ENCODE measurements at places on chromosomes 6 and 20. TPM values are rescaled to one million over a fixed set of nuclear protein-coding genes. Genes with fewer than 3 reads are reported as not detected.

MAK gene
- polyA plus RNA-seq, result 1.2 TPM

IGF2R gene
- polyA plus RNA-seq, result 11.7 TPM

CDH4 gene
- 1.2 TPM for polyA plus RNA-seq

GGTLC1 gene
- not detected for polyA plus RNA-seq

TGM3 gene
- 0.08 TPM for polyA plus RNA-seq

PTCHD4 gene
- 0.19 TPM for polyA plus RNA-seq

TXNDC5 gene
- polyA plus RNA-seq, result 42.9 TPM

HLA-DRB1 gene
- polyA plus RNA-seq, result 2.7 TPM

TMEM181 gene
- 11.9 TPM for polyA plus RNA-seq

TTI1 gene
- 17.8 TPM for polyA plus RNA-seq

PNLDC1 gene
- not detected for polyA plus RNA-seq

SLC22A1 gene
- 0.65 TPM for polyA plus RNA-seq

ACSS1 gene
- polyA plus RNA-seq, result 1.1 TPM

SRMS gene
- polyA plus RNA-seq, result not detected

KHDC3L gene
- not detected for polyA plus RNA-seq

All from GM23338 (cell line).